ENCODE measurements at places on chromosomes 3 and 15.

- DNase-seq, result no peak
Measured at GRCh38 chr3:25427942-25428788, at the start of gene RARB. RARB (plus strand) TSS chr3:25428263; CDS start chr3:25428732, 469 bp downstream.

- no peak for DNase-seq
Measured at GRCh38 chr15:34837246-34838016, 42.1 kb upstream of the ACTC1 start.

DNA sequence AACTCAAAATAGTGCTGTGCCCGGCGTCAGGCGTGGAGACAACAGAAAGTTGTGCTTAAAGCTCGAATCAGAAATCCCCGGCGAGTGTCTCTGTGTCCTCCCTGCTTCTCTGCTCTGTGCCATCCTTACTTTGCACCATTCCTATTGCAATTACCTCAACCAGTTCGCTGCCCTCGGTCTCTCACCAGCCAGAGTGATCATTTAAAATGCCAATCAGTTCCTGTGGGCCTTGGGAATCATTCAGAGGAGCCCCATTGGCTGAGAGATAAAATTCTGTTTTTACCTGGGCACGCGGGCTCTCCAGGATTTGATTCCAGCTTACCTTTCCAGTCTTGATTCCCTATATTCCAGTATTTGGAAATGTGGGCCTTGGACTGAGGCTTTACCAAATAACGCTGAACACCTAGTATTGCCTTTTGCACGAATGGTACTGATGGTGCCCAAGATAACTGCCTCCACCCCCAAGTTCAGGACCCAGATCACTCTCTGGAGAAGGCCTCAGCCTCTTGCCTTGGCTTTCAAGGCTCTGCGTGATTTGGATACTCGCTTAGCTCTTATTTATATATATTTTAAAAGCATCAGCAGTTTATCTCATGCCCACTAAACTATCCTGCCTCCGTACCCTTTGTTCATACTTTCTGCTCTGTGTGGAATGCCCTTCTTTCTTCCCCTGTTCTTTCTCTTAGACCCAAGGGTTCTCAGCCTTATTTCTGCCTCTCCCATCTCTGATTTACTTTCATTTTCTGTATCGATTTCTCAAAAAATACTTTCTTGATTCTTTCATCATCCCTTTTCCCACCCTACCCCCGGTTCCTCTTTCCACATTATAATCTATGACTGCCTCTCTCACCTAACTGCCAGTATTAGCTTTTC lies 863 bp downstream of the PSMA4 start:
- no peak for DNase-seq

DNA sequence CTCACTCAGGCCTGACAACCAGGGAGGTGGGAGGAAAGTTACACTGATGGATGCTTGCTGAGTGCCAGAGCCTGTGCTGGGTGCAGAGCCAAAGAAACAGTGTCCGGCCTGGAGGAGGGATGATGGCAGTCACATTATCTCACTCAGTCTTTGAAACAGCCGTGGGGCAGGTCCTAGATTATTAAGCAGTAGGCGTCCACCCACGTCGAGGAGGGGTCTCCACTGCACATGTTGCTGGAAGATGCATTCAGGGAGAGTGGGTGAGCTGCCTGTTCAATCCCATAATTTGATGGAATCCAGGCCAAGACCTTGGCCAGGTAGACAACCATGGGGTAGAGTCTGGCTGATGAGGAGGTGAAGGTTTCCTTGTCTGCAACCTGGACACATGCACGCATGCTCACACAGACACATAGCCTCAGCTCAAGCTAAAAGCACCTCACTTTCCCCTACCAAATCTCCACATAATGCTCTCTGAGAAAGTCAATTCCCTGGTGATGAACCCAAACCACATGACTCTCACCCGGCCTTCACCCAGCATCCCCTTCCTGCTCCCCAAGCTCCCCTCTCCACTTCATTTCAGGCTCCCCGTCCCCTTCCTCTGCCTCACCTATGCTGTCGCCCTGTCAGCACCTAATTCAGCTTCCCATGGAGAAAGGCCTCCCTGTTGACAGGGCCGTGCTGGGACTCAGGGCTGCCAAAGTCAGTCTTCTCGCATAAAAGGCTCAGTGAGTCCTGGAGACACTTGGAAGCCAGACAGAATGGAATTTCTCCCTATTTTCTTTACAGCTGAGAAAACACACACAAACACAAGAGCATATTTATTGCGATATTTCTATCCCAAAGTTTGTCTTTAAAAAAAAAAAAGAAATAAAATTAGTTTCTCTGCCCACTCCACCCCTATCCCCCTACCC lies 29.8 kb downstream of the ACAN start:
- DNase-seq, result no peak

- DNase-seq, result no peak
Measured at GRCh38 chr15:100759106-100759505, 120.5 kb upstream of the ALDH1A3 start.

GRCh38 chr3:115624029-115624741 lies 875 bp downstream of the GAP43 start:
- no peak for DNase-seq
